Nucleus accumbens (tissue), 56 donors: ENCODE measurements at places on chromosomes 2 and 18.

DNA sequence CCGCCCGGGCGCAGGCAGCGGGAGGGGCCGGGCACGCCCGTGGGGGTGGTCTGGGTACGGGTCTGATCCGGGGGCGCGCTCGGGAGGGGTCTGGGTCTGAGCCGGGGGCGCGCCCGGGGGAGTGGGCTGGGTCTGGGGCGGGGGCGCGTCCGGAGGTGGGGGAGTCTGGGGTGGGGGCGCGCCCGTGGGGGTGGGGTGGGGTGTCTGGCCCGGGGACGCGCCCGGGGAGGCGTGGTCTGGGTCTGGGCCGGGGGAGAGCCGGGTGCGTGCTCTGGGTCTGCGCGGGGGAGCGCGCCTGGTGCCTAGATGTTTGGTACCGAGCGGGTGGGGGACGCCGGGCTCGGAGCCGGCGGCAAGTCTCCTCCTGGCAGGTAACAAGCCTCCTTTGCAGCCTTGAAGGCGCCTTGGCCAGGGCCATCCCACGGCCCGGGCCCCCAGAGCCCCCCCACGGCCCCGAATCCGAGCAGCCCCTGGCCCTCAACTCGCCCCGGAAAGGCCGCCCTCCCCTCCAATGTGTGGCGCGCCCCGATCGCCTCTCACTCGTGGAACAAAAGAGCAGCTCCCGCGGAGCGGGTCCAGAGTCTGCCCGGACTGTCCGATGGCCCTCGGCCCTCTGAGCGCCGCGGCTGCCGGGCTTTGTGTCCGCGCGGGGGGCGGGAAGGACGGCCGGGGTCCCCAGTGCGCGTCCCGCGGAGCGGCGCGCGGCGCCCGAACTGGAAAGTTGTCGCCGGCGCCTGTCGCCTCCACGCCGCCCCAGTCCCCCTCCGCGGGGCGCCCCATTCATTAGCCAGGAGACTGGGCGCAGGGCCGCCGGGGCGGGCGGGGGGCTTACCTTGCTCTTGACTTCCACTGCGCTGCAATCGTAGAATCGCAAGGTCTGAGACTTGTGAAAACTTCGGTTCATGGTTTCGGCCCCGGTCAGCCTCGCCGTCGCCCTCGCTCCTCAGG, 595 bp downstream of the PARD6G start:
- no peak for DNase-seq

GRCh38 chr2:206442833-206443734, at the start of gene ADAM23:
Gene ADAM23 (plus strand): TSS chr2:206443532. CDS start chr2:206443867, 335 bp downstream.
- peak; percentile 81 for DNase-seq

- DNase-seq, result no peak
These were observed 67.4 kb downstream of the BARD1 start for GRCh38 chr2:214742119-214742518.

GRCh38 chr2:69272803-69273471, 114.1 kb downstream of the GFPT1 start:
- no peak for DNase-seq

DNA sequence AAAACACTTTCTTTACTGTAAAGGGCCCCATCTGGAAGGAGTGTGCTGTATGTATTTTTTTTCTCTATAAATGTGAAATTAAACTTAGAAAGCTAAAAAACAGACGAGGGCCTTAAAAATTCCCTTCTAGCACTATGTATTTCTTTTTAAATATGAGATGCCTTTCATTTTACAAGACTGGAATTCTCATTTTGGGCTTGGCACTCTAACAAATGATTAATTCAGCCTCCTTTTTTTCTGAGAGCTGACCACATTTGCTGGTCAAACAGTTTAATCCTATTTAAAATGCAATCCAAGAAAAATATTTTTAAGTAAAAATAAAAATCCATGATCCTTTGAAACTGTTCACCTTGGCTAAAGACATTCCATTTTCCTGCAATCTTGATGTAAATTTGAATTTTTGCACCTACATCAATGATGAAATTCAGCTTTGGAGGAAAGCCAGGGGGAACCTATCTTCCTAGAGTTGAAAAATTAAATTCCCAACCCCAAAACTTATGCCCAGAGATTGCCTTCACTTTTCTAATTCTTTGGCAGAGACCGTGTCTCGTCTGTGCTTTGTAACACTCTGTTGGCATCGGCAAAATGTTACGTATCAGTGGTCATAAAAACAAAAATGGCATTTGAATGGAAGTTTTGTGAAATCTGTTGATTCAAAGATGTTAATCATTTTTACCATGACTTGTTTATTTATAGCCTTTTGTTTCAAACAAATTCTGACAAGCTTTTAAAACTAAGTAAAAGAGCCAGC, 284.5 kb downstream of the ZNF521 start:
- no peak for DNase-seq

GRCh38 chr18:46402396-46402795, 254.6 kb downstream of the LOXHD1 start:
- no peak for DNase-seq
